Ureter (tissue), 1 donor: ENCODE measurements at places on chromosomes 2 and 18. TPM values are rescaled to one million over a fixed set of nuclear protein-coding genes. Genes with fewer than 3 reads are reported as not detected.

ATP6V1B1 gene
- total RNA-seq, result 2.4 TPM

TMEM127 gene
- 52.6 TPM for total RNA-seq

PAX8 gene
- 160 TPM for total RNA-seq

SERPINB10 gene
- total RNA-seq, result not detected

LONRF2 gene
- 3.6 TPM for total RNA-seq

CYP1B1 gene
- total RNA-seq, result 12.3 TPM
